Stimulated activated CD4-positive, alpha-beta T cell treated with anti-CD3 and anti-CD28 coated beads, Interleukin-4, amount 100 ng/mL, for 1 hour (primary cell): ENCODE measurements at places on chromosomes 4 and X.

DNA sequence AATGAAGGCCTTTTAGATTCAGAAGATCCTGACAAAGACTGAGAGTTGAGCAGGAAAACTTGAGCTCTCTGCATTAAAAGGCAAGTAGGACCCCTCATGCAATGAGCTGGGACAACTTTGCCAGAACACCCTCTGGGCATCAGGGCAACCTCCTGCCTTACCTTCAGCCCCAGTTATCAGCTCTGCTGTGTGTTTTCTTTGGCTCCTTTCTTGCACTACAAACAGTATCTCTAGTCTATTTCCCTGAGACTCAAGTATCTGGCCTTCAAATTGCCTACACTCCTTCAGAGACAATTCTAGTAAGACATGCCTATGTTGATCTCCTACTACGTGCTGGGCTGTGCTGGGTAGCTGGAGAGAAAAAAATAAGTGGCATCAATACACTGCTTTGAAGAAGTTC, 192.2 kb downstream of the MID1IP1 start:
- DNase-seq = no peak

- no peak for DNase-seq
Observed at GRCh38 chr4:80058740-80059139, 14.3 kb downstream of the ANTXR2 start.

DNA sequence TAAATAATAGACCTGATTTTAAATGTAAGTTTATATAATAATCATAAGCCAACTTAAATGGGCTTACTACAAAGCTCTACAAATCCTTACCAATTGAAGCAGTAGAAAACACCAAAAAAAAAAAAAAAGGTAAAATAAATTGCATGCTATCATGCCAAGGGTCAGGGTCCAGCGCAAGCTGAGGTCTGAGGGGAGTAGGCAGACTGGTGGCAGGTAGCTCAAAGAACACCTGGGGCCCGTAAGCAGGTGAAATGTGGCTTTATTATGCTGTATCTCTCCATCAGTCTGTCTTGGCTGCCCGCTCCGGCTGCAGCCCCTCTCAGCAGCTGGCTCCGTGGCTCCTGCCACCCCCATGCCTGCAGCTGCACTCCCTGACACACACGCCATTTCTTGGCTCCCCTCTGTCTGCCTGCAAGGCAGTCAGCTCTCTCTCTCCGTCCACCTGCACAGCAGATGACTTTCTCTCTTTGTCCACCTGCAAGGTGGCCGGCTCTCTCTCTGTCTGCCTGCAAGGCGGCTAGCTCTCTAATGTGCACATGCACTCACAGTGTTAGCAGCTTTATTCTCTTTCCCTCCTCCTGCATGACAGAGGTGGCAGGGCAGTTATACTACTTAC, 209.4 kb upstream of the UGT8 start:
- no peak for DNase-seq

- no peak for DNase-seq
Observed at GRCh38 chr4:8537041-8537461, 43.1 kb upstream of the GPR78 start.

GRCh38 chrX:13938051-13938828, 91.5 kb downstream of the GEMIN8 start:
- peak; percentile 3 for DNase-seq
